Activated T-helper 1 cell treated with anti-CD3 and anti-CD28 coated beads, Interleukin-12 subunit alpha, Interleukin-12 subunit beta, Interleukin-2, Interleukin-4 antibody, amounts not matched to agents 30 ng/mL and 10 ng/mL and 1 ng/mL, durations not matched to agents 14 hours and 24 hours and 36 hours (primary cell): ENCODE measurements at places on chromosomes 3 and 15.

GRCh38 chr15:39864116-39864515, 56.0 kb downstream of the GPR176 start:
- DNase-seq = no peak

- peak; percentile 88 for DNase-seq
Observed at GRCh38 chr3:107522510-107523288, at the start of gene BBX. Gene BBX, plus strand, starts transcription at chr3:107522962. Its CDS starts 187,499 bp downstream, at chr3:107710461.

DNA sequence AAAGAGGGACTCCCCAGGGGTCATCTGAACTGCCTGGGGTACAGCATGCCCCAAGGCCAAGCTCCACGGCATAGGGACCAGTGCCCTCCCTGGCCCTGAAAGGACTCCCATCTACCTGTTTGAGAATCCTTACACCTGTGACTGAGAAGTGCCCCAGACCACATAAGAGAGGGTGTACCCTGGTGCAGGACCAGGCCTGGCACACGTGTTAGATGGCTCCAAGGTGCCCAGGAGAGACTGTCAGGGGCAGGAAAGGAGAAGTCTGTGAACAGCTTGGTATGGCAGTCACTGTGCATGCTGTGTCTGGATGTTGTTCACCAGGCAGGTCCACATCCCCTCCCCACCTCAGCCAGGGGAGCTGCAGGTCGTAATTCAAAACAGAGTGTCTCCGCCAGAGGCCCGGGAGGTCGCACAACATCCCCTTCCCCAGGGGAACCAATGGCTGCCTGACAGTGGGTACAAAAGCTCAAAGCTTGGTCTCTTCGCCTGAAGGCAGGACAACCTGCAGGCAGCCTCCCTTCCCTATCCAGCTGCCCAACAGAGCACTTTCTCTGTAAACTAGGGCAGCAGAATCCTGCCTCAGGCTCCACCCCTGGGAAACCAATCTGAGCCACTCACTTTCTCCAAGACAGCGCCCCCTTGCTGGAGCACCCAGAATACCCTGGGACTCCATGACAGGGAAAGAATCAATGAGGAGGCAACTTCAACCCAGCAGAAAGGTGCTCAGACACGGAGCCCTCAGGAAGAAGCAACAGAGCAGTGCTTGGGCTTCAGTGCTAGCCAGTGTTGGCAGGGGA, 3.9 kb downstream of the NUP210 start:
- DNase-seq = no peak

DNA sequence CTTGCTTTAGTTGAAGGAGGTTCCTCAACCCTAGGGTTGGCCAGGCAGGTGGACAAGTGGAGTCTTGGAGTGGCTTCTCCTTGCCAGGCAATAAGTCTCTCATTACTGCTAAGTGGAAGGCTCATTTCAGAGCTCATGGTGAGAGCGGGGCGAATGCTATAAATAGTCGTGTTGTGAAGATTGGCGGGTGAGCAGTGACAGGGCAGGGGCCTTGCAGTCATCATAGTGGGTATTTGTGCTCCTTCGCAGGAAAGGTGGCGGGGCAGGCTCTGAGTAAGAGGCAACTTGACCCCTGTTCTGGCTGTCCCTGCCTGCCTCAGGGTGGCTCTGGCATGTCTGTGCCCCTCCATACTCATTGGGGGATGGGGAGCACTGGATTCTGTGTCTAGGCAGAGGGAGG, 8.7 kb upstream of the GRM2 start:
- DNase-seq = no peak

DNA sequence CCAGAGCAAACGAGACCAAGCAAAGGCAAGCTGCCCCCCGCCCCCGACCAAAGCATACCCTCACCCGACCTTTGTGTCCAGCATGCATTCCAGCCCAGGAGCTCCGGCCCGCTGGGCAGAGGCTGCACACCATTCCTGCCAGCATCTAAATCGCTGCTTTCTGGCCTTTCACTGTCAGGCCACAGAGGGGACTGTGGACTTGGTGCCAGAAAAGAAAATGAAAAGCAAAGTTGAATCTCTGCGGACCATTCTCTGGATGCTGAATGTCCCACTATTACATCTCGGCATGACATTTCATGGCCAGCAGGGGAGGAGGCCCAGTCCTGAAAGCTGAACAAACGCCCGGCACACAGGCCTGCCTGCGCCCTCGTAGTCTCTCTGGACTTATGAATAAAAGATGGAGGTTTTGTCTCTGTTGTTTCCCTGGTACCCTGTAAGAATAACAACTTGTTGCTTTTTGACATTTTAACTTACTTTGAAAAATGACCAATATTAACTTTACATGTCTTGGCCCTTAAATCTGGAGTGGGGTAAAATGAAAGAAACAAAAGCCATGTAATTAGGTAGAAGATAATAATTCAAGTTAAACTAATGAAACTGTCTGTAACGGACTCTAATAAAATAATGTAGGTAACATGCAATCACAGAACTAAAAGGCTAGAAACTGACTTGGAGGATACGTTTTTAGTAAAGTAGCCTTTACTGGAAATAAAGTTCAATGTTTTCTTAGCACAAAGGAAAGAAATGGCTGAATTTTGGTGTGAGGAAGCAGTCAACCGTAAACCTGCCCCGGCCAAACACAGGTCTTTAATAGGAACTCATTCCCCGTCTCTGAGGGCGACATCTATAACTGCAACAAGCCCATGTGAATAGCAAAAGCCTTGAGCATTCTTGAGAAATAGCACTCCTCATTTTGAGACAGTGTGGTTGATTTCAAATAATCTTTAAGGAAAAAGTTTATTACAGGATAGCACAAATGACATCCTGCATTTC, 12.7 kb downstream of the IL17RD start:
- no peak for DNase-seq

- peak; percentile 12 for DNase-seq
Observed at GRCh38 chr3:179565496-179565895, 2.8 kb downstream of the ACTL6A start.

- no peak for DNase-seq
Observed at GRCh38 chr15:98358971-98359370, 289.4 kb upstream of the IGF1R start.

GRCh38 chr3:50472958-50473357, 30.5 kb downstream of the CACNA2D2 start:
- DNase-seq = no peak
